Pulmonary artery endothelial cell (primary cell): ENCODE measurements at places on chromosomes 7 and 10. TPM values are rescaled to one million over a fixed set of nuclear protein-coding genes. Genes with fewer than 3 reads are reported as not detected.

DNA sequence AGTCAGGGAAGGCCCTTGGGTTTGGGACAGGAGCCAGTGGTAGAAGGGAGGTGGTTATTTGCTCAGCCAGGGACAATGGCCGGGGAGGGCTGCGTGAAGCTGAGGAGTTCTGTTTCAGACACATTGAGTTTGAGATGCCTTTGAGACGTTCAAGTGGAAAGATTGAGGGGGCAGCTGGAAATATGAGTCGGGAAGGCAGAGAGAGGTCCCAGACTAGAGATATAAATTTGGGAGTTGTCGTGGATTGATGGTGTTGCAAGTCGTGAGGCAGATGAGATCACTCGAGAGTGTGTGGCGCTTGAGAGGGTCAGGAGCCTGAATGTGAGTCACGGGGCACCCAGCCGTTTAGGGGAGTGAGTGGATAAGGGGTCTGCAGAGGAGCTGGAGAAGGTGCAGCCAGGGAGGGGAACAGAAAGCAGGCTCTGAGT is 73.3 kb downstream of the ZMIZ1 start:
- no peak for DNase-seq

DNA sequence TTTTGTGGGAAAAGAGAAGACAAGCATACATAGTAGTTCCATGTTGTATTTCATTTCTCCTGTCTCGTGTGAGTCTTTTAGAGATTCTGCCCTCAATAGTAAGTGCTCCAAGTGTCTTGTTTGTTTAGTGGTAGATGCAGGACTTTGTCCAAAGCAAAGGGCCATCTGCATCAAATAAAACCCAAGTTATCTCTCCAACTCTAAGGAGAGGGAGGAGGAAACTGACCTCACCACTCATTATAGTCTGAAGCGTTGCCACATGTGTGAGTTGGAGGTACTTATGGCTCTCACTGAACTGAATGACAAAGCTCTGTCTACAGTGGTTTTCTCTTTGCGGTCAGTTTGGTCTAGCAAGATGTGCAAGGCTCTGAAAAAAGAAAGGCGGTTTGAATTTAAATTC is 272.6 kb downstream of the DOCK4 start:
- DNase-seq = no peak

DNA sequence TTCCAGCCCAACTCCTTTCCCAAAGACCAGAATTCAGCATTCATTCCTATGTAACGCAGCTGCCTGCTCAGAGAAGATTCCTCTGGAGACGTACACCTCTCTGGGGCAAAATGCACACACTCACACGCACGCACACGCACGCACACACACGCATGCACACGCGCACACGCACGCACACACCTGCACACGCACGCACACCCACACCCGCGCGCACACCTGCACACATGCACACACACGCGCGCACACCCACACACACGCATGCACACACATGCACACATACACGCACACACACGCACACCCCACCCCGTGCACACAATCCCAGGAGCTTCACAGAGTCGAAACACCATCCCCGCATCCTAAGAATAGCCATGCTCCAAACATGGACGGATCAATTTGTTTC is 13.0 kb downstream of the MMD2 start:
- DNase-seq = no peak

CHST3 gene
- 12.9 and 16.7 TPM in 2 replicates for total RNA-seq

PAX4 gene
- not detected in 2 replicates for total RNA-seq

DNA sequence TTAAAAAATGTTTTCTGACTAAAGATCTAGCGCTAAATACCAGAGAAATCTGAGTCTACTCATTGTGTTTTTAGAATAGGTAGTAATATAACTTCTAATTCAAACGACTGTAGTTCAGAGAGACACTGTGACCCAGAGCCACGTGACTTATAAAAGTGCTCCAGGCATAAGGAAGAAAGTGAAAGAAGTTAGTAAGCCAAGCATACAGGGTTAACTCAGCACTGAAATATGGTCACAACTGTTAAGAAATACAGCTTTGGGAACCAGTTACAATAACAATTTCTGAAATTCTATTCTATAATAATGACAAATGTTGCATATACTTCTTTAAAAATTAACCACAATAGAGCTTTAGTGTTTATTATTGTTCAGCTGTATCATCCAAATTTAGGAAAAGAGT is 119.1 kb downstream of the TFEC start:
- DNase-seq = no peak

- DNase-seq = no peak
Measured at GRCh38 chr10:110615057-110615747, 28.9 kb upstream of the RBM20 start.
